ENCODE measurements at places on chromosomes 4 and X. TPM values are rescaled to one million over a fixed set of nuclear protein-coding genes. Genes with fewer than 3 reads are reported as not detected.

The CITED1 gene
- total RNA-seq: 20.1 TPM

The SPANXB1 gene
- total RNA-seq: not detected

The JCHAIN gene
- 2.0 TPM for total RNA-seq

The AR gene
- total RNA-seq: 119 TPM

The SGMS2 gene
- total RNA-seq: 37.4 TPM

The CLIC2 gene
- 2.4 TPM for total RNA-seq

The NPY5R gene
- total RNA-seq: 0.40 TPM

The TMEM128 gene
- 35.8 TPM for total RNA-seq

The HSFX1 gene
- total RNA-seq: 1.2 TPM

The NLRP2B gene
- total RNA-seq: not detected

The LRIT3 gene
- total RNA-seq: 0.11 TPM

The FGA gene
- total RNA-seq: 0.68 TPM

The TRIM2 gene
- 70.4 TPM for total RNA-seq

The ZFP42 gene
- not detected for total RNA-seq

The RASGEF1B gene
- total RNA-seq: 16.4 TPM

The FHIP1A gene
- 20.2 TPM for total RNA-seq

The ZGRF1 gene
- total RNA-seq: 8.9 TPM

The DDX53 gene
- 2.3 TPM for total RNA-seq

The GAGE13 gene
- total RNA-seq: not detected

The IRS4 gene
- total RNA-seq: 1.3 TPM

The RP2 gene
- total RNA-seq: 7.6 TPM

The CT45A3 gene
- 12.0 TPM for total RNA-seq

The KLF8 gene
- 5.6 TPM for total RNA-seq

The PLAC1 gene
- total RNA-seq: 1.5 TPM

The PNPLA4 gene
- total RNA-seq: 23.1 TPM

The IBSP gene
- total RNA-seq: not detected

The NMU gene
- total RNA-seq: not detected

The BMPR1B gene
- total RNA-seq: 28.6 TPM

The C1QTNF7 gene
- total RNA-seq: 6.0 TPM

The SUV39H1 gene
- total RNA-seq: 9.1 TPM

Data from prostate gland (tissue), 2 donors.